Esophagus squamous epithelium (tissue), 5 donors: ENCODE measurements at places on chromosomes 3 and 15.
A peak's percentile ranks its signal among the peaks of the same experiment; 100 is the strongest.

DNA sequence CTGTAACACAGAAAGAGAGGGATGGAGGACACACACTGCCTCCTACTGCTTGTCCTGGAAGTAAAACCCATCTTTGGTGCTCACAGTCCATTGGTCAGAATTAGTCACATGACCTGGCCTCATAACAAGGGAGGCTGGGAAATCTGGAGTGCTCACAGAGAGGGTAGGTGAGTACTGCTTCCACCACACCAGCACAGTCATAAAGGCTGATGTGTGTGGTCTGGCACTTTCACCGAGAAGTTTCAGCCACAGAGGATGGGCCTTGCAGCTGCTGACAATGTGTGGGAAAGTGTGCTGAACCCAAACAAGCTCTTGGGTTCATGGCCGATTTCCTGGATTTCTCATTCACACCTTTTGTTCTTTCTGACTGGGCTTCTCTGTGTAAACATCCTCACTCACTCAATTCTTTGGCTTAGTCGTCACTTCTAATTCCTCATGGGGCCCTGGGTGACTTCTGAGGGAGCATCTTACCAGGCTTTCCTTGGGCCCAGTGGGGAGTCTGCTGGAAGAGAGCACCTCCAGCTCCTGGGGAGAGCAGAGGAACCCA, 100.7 kb downstream of the ASB7 start:
- DNase-seq, result no peak

DNA sequence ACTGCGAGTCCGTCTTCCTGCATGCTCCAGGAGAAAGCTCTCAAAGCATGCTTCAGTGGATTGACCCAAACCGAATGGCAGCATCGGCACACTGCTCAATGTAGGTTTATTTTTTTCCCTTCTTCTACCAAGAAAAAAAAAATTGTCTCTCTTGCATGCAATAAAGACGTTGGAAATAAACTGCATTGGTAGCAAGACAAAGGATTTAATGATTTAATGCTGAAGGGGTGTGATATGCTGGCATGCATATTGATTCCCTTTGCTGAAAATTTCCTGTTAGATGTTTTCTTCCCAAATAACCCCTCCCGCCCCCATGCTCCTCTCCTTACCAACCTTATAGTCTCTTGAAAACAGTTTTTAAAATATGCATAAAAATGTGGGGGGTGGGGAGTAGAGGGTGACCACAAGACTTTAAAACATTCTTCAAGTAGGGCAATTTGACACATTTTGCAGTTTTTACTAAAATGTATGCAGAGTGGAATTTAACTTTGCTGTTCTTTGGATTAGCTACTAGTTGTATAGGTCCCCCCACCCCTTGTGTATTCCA, 799 bp downstream of the RARB start:
- no peak for DNase-seq

DNA sequence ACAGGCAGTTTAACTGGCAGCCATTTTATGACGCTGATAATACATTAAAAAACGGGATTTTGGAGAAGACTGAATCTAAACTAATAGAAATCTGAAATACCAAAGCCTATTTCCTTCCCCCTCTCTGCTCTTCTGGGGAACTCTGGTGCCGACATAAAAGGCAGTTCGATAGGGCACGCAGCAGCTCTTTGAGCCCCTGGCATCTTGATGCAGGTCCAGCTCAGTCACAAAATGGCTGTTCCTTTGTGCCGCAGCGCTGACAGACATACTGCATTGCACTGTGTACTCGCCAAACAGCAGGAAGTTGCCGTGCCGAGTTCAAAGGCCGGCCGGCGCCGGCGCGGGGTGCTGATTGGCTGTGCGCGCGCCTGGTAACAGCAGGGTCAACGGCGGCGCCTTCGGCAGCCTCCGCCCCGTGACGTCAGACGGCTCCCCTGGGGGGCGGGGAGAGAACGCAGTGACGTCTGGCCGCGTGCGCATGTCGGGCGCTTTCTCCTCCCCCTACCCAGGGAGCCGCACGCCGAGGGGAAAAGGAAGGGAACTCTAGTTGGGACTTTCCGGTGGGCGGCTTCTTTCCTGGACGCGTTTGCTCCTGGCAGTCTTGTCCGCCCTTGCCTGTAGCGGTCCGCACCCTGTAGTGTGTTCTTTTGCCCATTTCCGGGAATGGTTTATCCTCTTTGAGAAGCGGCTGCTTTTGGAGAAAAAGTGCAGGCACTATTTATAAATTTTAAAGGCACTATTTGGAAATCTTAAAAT, 4.0 kb downstream of the CHD2 start:
- DNase-seq, result peak; percentile 90

DNA sequence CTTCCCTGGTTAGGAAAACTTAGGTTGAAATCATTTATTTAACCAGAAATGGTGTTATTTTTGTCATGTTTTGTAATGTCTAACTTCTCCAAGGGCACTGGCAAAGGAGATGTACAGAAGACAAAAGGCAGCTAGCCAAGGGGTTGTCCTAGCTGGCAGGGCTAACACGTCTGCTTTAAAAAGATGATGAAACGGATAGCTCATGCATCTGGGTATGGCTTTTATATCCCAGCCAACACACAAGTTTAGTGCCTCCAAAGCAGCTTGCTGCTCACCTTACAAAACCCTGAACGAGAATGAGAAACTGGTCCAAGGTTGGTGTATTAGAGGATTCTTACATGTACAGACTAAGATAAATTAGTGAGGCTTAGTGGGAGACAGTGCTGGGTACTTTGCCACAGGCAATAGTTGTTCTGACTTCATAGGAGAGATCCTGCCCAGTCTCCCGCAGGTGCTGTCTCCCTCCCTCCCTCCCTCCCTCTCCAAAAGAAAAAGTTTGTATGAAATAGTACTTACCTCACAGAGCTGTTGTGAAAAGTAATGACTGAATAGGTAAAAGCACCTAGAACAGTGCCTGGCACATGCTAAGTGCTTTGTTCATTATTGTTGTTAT, 47.8 kb downstream of the KCNMB2 start:
- DNase-seq, result no peak

- DNase-seq, result no peak
These were observed 130.3 kb downstream of the NR1I2 start for GRCh38 chr3:119912220-119912619.

DNA sequence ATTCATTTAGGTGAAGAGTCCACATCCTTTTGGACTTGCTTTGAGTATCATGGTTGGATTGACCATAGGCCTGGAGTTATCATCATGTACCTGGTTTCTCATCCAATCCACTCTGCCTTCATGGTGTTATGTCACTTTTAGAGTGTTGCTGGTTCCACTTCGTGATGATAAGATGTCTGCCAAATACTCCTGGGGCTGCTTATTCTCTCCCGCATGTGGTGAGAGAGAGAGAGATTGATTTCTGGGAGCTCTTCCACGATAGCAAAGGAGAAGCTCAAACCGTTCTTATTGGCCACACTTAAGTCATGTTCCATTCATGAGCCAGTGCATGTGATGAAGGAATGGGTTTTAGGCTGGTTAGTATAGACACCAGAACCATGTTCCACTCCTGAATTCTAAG, 47.6 kb downstream of the MITF start:
- no peak for DNase-seq

GRCh38 chr15:52677593-52678467, 1.4 kb downstream of the ATOSA start:
- DNase-seq, result no peak

DNA sequence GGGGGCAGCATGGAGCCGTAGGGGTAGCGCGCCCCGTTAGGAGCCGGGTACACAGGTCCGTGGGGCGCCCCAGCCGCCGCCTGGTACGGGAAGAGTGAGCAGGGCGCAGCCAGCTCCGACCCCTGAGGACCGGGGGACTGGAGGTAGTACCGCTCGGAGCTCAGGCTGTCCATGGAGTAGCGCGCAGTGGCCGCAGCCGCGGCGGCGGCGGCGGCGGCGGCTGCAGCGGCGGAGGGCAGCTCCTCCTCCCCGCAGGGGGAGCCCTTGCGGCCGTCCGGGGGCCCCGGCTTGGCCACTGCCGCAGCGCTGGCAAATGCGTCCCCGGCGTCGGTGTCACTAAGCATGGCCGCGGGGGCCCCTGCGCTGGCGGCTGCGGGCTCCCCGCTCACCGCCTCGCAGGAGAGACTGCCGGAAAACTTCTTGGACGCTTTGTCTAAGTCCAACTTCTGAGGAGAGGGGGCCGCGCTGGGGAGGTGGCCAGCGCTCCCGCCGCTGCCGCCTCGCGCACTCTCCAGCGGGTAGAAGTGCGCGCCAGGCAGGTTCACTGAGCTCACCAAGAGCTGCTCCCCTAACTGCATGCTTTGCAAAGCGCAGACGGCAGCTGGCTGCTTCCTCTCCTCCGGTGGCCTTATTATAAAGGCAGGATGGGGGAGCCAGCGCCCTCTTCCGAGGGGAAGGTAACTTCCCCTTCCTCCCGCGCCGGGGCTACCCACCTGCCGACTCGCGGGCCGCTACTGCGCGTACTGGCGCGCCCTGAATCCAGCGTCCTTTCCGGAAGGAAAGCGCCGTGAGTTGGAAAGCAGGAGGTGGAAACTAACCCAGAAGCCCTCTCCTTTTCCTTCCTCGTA, at the start of gene EOMES:
Gene EOMES (minus strand): TSS at position 607 of the 848 bp plus-strand sequence. CDS start 29 bp downstream, at position 578.
- DNase-seq, result no peak

GRCh38 chr15:42018306-42019224, 2.3 kb downstream of the PLA2G4E start:
- DNase-seq, result no peak

- DNase-seq, result no peak
These were observed 209.4 kb downstream of the DIPK2A start for GRCh38 chr3:144181062-144181461.

GRCh38 chr3:38721207-38721772, 71.8 kb upstream of the SCN5A start:
- DNase-seq, result no peak

GRCh38 chr15:70344666-70345065, 246.9 kb upstream of the TLE3 start:
- no peak for DNase-seq

DNA sequence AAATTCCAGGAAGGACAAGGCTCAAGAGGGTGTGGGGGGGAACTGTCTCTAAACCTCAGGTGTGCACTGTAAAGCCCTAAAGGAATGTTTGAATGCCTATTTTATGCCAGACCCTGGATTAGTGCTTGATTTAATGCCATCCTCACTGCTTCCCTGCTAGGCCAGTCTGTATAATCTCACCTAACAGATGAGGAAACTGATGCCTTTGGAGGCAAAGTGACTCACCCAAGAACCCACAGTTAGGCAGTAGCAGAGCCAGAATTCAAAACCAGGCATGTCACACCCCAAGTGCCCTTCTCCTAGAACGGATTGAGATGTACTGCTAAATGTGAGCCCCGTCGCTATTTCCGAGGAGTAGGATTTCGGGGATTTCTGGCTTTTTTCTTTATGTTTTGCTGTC, 7.8 kb downstream of the CAMK1 start:
- DNase-seq, result no peak

GRCh38 chr3:188299068-188299467, 145.1 kb downstream of the LPP start:
- DNase-seq, result no peak

DNA sequence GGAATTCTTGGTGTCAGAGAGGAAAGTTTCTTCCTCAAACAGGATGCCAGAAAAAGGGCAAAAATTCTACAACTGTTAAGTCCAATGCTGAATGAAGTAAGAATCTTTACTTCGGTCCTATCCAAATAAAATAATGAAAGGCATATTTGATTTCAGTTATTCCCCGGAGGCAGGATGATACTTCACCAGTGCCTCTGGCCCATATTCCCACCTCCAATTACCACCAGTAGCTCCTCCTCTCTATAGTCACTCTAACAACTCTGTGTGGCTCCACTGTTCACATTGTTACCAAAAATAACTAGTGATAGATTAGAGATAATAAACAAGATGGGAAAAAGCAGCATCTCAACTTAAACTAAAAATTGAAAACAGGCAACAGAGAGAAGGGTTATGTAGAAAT, 20.7 kb downstream of the MAP1A start:
- DNase-seq, result no peak

DNA sequence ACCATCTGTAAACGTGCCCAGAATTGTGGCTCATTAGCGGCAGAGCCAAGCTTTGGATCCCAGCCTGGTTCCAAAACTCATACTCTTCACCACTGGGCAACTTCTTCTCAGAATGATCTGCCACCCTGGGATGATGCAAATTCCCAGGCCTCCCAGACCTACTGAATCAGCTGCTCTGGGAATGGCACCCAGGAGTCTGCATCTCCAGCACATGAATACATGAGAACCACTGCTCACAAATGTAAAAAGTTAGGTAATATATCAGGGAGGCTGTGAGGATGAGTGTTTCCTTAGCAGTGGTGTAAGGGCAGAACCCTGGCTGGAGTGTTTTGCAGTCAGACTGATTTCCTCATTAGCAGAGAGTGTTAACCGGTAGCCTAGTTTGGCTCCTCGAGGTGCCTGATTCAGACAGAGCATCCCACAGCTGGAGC, 94.2 kb downstream of the LIPC start:
- DNase-seq, result no peak

DNA sequence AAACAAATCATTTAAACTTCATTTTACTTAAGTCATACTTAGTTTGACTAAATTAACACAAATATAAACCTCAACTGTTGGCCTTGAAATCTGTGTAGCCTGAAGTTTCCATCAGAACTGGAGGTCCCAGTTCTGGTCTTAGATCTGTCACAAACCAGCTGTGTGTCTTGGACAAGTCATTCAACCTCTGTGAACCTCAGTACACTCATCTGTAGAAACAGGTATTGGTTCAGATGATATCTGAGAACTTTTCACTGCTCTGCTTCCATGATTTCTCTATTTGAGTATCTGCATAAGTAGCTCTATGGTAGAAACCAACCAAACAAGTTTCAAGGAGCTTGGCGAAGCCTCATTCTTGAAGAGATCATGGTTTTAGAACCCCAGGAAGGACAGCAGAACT, 60.4 kb upstream of the SLC2A2 start:
- DNase-seq, result no peak

- DNase-seq, result no peak
These were observed 408.9 kb upstream of the THBS1 start for GRCh38 chr15:39171944-39172368.
